Activated T-cell treated with anti-CD3 and anti-CD28 coated beads, Interleukin-2, amount 50 U/mL, for 72 hours (primary cell): ENCODE measurements at places on chromosomes 2 and 18. TPM values are rescaled to one million over a fixed set of nuclear protein-coding genes. Genes with fewer than 3 reads are reported as not detected.

- no peak for DNase-seq
These were observed 1589.1 kb upstream of the ZEB2 start for GRCh38 chr2:146108993-146109392.

DNA sequence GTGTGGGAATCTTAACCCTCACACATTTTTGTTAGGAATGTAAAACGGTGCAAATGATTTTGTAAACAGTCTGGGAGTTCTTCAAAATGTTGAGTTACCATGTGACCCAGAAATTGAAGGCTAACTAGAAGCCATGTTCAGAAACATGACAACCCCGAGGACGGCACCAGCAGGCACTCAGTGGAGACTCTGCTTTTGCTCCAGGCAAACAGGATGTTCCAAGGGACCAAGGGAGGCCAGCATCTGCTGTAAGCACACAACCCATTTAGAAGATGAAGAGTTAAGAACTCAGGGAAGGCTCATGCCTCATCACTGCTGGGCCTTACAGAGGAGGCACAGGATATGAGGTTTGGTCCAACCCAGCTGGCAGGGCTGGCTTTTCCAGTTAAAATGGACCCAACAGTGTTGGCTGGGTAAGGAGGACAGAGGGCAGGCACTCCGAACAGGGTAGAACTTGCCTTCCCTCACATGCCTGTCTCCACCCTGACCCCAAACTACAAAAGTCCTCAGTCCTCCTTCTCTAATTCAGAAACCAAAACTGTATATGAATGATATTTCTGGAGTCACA lies 23.6 kb downstream of the PARD6G start:
- DNase-seq: no peak

The TEX44 gene
- not detected for total RNA-seq

The SPATA3 gene
- total RNA-seq: 2.3 TPM

DNA sequence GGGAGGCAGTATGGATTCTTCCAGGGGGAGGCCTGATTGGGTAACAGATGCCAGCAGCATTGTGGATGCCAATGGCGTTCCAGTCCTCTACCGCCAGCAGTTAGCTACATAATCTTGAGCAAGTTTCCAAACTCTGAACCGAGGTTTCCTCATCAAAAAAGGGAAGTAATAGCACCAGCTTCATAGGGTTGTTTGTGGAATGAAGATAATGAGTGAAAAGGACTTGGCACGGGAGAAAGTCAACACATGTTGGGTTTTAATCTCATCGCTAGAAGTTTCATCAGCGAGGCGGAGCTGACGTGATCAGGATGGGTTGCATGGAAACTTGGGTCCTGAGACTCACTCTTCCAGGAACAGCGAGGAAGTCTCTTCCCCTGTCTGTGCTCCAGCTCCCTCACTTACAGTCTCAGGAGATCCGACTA lies 266.7 kb downstream of the SH3BP4 start:
- no peak for DNase-seq

DNA sequence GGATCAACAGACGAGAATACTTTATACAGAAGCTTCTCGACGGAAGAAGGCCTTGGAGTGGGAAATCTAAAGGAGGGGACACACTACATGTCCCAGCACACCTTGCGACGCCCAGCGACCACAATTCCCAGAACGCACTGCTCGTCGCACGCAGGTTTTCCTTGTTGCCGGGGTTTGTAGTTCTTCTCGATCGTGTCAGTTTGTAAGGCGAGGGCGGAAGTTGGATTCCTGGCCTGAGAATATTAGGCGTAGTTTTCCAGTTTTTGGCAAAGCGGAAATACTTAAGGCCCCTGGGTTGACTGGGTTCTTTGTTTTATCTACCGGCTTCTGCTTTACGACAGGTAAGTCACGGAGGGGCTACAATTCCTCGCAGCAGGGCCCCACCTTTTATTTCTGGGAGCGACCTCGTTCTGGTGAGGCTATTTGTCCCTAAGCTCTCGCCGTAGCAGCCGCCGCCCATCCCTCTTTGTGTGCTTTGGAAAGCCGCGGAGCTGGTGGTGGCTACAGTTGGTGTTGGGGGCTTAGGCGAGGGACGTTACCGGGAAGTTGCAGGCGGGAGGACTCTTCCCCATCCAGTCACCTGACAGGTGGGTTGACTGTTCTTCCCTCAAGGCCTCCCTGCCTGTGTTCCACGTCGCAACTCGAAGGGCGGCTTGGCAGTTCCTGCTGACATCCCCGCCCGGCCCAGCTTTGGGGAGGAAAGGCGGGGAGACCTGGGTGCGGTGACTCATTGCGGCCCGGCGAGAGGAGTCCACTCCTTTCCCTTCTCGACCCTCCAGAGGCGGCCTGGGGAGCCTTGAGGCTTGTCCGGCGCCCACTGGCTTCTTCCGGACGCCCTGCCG lies at the start of gene DYNC1I2:
Gene DYNC1I2 (plus strand): TSS at position 183 of the 842 bp plus-strand sequence. CDS start 2,687 bp downstream, outside the sequence.
- peak; percentile 74 for DNase-seq
